GM18507 (cell line): ENCODE measurements at places on chromosomes 1 and 21.

GRCh38 chr1:206143537-206144172 lies 26.5 kb upstream of the AVPR1B start:
- DNase-seq: no peak

DNA sequence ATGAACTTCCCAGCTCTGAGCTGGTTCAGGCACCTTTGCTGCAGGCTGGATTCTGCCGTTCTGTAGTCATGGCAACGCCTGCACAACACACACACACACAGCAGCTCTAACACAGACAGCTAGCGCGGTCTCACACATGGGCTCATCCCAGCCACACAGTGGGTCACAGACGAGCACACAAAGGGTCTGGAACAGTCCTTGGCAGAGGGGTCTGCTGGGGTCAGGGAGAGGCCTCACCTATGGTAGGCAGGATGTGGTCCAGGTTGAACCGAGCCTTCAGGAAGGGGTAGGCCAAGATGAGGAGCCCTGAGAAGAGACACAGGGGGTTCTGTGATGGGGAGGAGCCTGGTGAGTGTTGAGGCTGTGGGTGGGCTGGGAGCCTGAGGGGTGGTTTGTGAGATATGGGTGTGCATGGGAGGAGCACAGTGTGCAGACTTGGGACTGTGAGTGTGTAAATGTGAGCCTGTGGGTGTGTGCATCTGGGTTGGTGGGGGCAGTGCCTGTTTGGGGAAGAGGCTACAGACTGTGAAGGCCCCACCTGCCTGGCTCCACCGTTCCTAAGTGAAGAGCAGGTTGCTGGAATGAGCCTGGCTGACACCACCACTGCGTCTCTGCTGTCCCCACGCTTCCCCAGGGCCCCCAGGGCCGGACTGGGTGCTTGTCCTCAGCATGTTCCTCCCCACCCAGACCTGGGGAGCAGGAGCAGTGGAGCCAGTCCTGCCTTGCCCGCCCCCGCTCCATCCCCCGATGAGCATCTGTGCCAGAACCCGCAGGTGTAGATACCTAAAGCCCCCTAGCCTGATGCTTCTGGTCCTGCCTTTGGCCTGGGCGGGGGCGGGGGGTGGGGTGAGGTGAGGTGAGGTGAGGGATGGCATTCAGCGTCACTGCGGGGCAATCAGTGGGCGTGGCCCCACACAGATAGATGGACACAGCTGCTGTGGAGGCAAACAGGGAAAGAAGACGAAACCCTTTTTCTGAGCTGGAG lies 1.5 kb downstream of the KNCN start:
- no peak for DNase-seq

DNA sequence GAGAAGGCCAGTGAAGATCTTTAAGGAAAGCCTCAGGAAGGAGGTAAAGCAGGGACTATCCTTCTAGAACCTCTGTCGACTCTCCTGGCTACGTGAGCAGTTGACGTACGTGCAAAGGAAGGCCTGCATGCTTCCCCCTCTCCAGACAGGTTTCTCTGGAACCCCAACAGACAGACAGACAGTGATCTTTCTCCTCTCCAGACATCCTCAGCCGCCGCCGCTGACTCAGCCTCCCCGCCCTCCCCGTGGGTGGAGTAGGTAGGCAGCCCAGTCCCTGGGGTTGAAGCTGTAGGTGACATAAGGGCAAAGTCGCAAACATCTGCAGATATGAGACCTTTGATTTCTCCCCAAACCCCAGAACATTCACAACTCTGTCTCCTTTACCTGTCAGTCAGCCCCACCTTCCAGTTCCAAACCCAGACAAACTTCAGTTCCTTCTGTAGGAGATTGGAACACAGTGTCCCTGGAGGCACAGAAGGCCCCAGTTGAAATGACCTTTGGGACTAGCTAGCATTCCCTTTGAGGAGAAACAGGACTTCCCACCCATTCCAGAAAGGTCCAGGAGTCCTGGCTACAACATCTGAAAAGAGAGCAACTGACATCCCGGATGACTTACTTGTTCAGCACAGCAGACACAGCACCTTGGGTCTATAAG lies 146.0 kb upstream of the JUN start:
- no peak for DNase-seq

DNA sequence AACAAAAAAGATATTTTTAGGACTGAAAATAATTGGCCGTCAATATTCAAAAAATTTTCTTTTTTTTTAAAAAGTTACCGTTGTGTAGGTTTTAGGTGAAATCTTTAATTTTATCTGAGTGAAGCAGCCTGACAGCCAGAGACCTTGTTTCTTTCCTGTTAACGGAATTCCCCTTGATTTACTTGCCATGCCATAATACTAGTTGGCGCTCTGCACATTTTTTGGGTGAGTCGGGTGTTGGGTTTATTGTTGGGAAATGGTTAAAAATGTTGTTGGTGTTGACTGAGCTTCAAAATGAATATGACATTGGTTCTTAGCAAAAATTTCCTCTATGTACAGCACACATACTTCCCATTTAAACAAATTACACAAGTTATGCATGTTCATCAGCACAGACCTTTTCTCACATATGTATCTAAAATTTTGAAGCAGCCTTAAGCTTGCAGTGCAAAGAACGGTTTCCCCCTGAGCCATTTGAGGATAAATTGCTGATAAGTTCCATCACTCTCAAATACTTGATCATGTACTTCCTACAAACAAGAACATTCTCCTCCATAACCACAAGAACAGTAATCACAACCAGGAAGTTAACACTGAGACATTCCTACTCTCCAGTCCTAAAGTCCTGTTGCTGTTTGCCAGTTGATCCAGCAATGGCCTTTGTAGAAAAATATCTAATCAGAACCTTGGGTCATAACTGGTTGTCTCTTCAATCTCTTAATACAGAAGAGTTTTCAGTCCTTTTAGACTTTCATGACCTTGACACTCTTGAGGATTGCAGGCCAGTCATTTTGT lies 34.2 kb downstream of the CAMTA1 start:
- no peak for DNase-seq

DNA sequence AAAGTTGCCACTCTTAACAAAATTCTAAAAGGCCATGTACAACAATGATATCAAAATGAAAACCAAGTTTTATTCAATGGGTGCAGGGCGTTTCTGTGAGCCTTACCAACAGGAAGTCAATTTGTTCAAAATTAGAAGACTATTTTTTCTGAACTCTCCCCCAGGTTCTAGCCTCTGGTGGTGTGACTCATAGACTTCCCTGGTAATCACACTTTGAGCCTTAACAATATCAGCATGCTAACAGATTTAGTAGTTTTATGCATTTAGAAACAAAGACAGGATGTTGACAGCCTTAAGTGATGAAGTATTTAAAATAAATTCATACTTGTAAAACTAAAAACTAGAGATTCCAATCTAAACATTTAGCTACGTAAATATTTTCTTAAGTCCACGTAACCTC lies 88.4 kb downstream of the LRRC8C start:
- DNase-seq: no peak

DNA sequence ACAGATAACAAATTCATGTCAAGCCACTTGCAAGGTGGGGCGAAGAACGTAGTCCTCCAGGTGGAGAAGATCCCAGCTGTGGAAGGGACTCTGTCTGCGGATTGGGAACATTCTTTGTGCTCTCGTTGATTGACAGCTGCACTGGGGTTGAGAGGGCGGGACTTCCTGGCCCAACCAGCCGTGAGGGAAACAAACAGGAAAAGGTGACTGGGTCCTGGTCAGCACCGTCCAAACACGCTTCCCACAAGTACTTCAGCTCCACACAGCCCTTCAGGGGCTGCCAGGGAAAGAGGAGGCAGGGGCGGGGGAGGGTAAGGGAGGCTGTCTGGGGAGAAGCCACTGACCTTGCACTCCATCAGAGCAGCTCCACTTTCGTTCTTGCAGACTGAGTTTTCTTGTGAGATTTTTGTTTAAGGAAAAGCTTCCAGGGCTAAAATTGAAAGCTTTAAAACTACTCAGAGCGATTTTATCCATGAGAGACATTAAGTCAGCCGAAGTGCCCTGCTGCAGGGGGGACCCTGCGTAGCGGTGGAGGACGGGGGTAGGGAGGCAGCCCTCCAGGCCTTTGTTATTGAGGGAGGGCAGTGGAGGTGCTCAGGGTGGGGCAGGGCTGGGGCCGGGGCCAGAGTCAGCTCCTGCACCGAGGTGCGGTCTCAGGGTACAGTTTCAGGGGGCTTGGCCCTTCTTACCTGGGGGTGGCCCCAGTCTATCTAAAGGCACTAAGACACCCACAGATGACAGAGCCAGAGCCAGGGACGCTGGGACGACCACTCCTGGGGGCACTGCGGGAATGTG lies 21.6 kb upstream of the STUM start:
- DNase-seq: no peak

GRCh38 chr1:55682198-55682597 lies 467.0 kb upstream of the USP24 start:
- no peak for DNase-seq

DNA sequence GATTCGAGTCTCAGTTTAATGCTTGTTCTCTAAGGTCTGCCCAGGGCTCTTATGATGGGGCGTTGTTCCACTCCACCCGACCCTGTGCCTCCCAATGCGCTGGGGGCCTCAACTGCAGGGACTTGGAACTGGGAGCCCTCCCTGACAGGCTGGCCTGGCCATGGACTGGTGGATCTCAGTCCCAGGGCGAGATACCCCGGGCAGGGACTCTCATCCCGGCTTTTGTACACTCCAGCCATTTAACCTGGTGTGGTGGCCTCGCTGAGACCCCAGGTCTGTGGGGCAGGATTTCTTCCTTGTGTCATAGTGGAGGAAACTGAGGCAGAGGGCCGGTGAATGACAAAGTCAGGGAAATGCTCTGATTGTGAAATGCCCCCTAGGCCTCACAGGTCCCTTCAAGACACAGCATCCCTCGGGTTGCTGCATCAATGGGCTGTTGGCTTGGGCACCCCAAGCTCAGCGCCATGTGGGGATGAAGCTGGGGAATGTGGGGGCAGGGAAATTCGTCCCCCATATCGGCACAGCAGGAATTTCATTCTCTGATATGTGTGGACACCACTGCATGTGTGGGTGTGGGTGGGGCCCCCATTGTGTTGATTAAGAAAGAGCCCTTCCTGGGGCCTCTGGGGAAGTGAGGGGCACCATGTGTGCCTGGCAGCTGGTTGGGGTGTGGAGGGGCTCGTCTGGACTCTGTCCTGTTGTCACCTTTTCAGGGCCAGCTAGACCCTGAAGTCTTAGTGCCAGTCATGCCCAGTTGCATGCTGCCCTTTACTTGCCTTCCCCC lies 19.9 kb upstream of the ZNF678 start:
- no peak for DNase-seq

DNA sequence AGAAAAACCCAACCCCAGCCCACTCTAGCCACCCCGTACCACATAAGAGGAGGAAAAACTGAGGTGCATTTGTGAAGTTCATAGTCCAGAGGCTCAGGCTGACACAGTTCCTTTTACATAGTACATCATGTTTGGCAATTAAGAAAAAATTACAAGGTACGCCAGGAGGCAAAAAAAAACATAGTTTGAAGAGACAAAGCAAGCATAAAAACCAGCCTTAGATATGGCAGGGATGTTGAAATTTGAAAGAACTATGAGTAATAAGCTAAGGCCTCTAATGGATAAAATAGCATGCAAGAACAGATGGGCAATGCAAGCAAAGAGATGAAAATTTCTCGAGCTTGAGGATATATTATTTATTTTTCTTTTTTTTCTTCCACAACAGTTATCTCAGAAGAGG lies 31.9 kb downstream of the MIXL1 start:
- DNase-seq: no peak

DNA sequence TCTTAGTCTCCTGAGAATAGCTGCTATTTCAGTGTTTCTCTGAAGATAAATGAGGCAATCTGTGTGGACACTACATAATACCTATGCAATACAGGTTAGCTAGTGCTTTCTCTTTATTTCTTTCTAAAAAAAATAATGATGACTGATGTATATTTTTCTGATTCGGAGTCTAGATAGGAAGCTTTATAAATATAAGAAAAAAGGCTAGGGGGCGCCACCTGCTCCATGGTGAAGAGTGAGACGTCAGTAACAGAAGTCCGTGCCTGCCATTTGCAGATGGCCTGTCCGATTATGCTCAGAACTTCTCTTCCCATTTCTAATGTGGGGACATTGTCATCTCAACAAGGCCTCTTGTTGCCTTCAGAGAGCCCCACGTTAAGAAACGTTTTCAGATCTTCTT lies 26.4 kb downstream of the QSOX1 start:
- no peak for DNase-seq

- no peak for DNase-seq
Observed at GRCh38 chr1:21206117-21206516, 29.4 kb upstream of the EIF4G3 start.

DNA sequence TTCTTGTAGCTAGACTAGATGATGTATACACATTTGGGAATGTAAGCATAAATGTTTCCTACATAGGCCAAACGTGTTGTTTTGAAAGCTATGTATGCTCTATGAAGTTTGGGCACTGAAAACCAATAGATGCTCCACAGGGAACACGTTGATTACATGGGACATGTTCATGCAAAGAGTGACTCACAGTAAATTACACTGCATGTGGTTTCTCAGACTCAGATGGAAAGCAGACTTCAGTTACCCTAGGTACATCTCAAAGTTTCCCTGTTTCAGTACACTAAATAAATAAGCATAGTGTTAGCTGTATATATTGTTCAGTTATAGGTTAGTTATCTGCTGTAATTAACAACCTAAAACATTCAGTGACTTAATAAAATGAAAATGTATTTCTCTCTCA lies 301.9 kb upstream of the RUNX1 start:
- no peak for DNase-seq

- DNase-seq: no peak
Observed at GRCh38 chr1:78721136-78721535, 71.5 kb downstream of the IFI44 start.

- DNase-seq: no peak
Observed at GRCh38 chr1:53763911-53764310, 24.9 kb upstream of the GLIS1 start.

- peak; percentile 4 for DNase-seq
Observed at GRCh38 chr1:86616871-86617270, 70.0 kb downstream of the CLCA4 start.

DNA sequence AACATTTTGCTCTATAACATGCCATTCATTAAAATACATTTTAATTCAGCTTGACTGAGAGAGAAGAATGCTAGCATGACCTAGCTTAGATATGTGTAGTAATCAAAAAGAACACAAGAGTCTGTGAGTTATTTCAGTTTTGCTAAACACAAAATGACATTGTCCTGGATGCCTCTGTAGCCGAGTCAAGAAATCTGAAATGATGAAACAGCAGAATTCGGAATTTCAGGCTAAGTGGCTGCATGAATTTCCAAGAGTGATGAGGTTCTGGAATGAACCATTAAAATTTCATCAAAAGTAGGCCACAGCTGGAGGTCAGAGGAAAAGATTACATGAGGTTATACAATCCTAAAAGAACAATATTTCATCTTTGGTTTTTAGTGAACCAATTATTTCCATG lies 79.1 kb upstream of the CXADR start:
- no peak for DNase-seq
